ENCODE measurements at places on chromosomes 1 and 21. TPM values are rescaled to one million over a fixed set of nuclear protein-coding genes. Genes with fewer than 3 reads are reported as not detected.

- no peak for DNase-seq
Measured at GRCh38 chr1:243706563-243706962, 143.5 kb downstream of the AKT3 start.

DNA sequence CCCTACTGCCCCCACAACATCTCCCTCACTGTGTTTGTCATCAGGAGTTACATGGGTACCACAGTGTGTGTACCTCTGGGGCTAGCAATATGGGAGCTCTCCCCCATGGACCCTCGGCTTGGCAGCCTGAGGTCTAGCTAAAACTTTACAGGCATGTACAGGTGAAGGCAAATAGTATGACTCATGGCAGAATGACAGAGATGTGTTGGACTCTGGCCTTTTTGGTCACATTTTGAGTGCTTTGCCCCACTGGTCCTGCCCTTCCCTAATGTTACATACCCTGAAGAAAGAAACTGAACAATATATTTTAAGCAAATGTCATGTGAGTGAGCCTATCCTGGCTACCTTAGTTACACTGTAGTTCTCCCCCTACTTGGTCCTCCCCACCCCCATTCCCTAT is 124.0 kb downstream of the NGF start:
- no peak for DNase-seq

DNA sequence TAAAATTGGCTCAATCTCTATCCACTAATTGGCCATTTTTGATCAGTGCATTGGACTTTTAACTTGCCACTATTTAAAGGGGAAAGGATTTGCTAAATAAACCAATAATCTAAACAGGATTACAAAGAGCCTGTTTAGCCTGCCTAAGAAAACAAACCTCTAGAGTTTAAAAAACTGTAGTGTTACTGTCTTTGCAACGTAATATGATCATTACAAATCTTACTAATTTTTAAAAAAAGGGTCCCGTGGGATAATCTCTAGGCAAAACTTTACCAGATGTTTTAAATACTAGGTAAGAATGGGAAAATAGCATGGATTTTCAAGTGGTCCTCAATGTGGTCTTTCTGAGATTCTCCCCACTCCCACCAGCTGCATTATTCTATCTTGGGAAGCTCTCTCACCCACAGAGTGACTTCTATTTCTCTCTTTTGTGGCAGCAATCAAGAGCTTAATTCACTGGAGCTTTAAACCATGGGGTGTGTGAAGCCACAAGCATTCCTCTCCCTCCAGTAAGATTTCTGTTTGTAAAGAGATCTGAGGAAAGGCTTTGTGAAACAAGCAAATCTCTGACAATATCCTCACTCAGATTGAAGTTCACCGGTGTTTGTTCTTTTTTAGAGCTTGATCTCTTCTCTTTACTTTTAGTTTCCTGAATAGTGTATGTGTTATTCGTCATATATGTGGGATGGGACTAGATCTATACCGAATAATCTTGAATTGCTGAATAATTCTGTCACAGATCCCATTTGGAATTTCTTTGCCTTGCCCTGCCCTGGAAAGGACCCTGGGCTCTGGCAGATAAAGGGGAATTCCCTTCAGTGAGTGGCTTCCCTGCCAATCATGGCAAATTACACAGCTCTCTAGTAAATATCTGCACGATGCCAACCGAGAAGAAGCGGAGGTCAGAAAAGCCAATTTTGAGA is 132.2 kb downstream of the TLR5 start:
- no peak for DNase-seq

DNA sequence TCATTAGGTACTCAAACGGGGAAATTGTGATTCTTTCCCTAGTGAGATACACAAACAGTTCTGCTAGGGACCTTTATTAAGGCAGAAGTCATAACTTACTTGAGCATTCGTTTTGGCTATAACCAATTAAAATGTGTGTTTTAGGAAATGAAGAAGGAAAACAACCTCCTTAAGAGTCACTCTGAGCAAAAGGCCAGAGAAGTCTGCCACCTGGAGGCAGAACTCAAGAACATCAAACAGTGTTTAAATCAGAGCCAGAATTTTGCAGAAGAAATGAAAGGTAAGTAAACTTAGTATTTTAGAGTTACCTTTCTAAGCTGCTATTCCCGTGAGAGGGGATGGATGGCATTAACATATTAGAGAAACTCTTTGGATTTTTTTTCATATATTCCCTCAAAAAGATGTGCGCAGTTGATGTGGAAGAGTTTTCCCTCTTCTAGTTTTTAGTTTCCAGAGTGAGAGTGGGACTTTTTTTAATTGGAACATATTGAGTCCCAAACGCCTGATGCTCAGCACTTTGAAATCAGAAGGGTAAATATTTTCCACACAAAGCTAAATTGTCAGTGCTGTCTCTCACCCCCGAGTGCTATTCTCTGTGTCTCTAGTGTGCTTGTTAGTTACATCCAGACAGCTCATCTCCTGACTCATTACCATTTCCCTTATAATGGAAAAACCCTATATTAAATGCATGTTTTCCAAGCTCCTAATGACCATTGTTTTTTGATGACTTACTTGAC is 34.9 kb downstream of the CENPF start:
- no peak for DNase-seq

The LRRC71 gene
- not detected for total RNA-seq

Measured in natural killer cell treated with Interleukin-12 subunit alpha and Interleukin-12 subunit beta and Interleukin-15 and Interleukin-18, amount 100 ng/mL, for 72 hours (primary cell).